ENCODE measurements at places on chromosomes 1 and 21. TPM values are rescaled to one million over a fixed set of nuclear protein-coding genes. Genes with fewer than 3 reads are reported as not detected.

FALEC gene
- total RNA-seq, result not detected

CLEC20A gene
- not detected for total RNA-seq

GJA9 gene
- not detected for total RNA-seq

SCAF4 gene
- total RNA-seq, result 57.8 TPM

KIF17 gene
- not detected for total RNA-seq

MMEL1 gene
- 0.67 TPM for total RNA-seq

AIM2 gene
- total RNA-seq, result 0.74 TPM

GSTM3 gene
- 15.4 TPM for total RNA-seq

RSPO1 gene
- not detected for total RNA-seq

SPATA21 gene
- total RNA-seq, result not detected

RGS1 gene
- 428 TPM for total RNA-seq

LRRIQ3 gene
- total RNA-seq, result 0.08 TPM

All from CD4-positive, alpha-beta T cell (primary cell).